ENCODE measurements at places on chromosomes 5 and 9. TPM values are rescaled to one million over a fixed set of nuclear protein-coding genes. Genes with fewer than 3 reads are reported as not detected.

HAVCR2 gene
- 0.07 TPM for total RNA-seq

GABRP gene
- not detected for total RNA-seq

C1QTNF2 gene
- 0.15 TPM for total RNA-seq

PTGR1 gene
- 53.9 TPM for total RNA-seq

CYSRT1 gene
- total RNA-seq, result 4.3 TPM

PGGT1B gene
- 45.8 TPM for total RNA-seq

HRH2 gene
- 0.12 TPM for total RNA-seq

GPR150 gene
- total RNA-seq, result not detected

F12 gene
- total RNA-seq, result 30.0 TPM

LVRN gene
- total RNA-seq, result 1.9 TPM

LCN12 gene
- total RNA-seq, result 4.2 TPM

SOWAHA gene
- total RNA-seq, result 0.39 TPM

LCN9 gene
- total RNA-seq, result not detected

TBCA gene
- 317 TPM for total RNA-seq

SLC22A4 gene
- total RNA-seq, result 0.59 TPM

ADCY2 gene
- total RNA-seq, result 0.15 TPM

FBP1 gene
- total RNA-seq, result 0.42 TPM

ZNF883 gene
- not detected for total RNA-seq

PCDHB8 gene
- total RNA-seq, result not detected

TAF11L10 gene
- total RNA-seq, result not detected

GRM6 gene
- not detected for total RNA-seq

NTMT1 gene
- total RNA-seq, result 84.8 TPM

GAS1 gene
- total RNA-seq, result 0.07 TPM

CD14 gene
- 0.42 TPM for total RNA-seq

DNA sequence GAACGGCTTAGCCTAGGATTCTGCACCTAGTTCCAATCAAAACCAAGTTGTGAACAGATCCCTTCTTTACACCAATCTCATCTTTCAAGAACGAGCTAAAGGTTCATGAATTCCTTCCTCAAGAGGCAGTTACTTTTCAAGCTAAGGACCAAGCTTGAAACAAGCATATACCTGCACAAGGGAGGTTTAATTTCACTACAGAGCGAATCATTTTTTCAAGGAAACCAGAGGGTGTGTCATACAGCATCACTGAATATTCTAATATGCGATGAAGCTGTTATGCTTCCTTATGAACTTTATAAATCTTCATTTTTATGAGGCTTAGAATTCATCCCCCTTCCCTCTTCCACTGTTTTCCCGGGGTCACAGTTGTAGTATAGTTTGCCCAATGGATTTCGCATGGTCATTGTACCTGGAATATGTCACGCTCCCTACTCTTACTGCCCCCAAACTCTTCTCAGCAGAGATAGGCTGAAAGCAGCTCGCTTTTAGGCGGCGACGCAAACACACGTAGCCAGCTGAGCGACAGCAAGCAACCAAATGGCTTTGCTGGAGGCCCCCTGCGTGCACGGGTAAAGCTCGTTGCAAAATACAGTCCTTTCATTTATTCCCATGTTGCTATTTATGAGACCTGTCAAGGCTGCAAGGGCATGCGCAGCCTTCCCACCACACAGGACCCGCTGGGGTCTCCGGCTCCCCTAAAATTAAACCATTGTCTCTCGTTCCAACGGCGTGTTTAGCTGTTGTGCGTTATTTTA is 832 bp downstream of the LMBRD2 start:
- DNase-seq, result peak; percentile 19

- no peak for DNase-seq
Observed at GRCh38 chr9:128077847-128078503, 9.9 kb downstream of the SLC25A25 start.

DNA sequence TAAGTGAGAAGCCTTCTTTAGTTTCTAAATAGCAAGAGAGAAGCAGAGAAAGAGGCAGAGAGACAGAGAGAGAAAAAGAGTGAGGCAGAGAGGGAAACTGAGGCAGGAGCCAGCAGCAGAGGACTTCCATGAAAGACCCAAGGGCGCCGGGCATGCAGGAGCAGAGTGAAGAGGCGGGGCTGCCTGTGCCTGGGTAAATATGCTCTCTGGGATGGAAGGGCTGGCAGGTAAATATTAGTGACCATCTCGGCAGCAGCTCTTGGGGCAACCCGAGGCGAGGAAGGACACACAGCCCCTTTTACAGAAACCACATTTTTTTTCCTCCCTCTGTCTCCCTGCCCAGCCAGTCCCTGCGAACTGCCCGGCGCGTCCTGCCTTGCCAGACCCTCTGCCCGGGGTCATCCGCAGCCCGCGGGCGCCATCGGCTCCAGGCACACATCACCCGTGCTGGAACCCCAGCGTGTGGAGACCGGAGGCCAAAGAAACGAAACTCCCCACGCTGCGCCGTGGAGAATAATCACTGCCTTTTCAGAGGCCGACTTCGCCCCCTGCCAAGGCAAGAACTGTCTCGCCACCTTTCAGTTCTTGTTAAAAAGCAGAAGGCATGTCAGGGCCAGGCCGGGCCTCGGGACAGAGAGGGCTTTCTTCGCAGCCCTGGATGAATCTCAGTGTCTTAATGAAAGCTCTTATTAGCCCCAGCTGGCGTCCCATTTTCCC is 61.3 kb downstream of the BOD1 start:
- no peak for DNase-seq

- DNase-seq, result no peak
Observed at GRCh38 chr5:91301106-91301846, 81.8 kb downstream of the ARRDC3 start.

DNA sequence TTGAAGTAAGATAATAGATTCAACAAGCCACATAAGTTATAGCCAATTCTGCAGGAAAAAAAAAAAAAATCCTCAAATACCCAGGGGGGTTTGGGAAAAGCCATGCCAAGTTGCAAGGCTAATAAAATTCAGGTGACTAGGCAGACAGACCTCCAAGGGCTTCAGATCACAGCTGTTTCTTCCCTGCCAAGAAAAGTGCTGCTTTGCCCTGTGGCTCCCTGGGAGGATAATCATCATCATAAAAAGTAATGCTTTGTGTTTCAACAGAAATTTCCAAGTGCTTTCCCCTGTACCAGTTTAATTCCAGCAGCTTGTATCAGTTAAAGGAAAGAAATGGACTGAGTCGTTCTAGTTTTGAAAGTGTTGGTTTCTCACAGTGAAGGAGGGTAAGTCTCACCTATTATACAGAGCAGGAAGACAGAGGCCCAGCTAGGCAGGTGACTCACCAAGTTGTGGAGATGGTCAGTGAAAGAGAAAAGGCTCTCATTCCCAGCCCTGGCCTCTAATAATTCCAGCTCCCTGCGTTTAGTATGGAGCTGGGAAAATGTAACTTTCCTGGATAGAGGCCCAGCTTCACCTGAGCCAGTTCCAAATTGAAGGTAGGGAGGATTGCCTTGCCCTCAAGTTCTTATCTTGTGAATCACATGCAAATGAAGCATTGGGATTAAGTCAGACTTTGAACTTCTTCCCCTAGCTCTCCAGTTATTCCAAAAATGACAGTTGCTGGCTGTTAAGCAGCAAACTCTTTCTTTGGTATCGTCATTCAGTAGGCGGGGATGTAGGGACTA is 263.4 kb downstream of the GRIA1 start:
- DNase-seq, result no peak

- DNase-seq, result no peak
Observed at GRCh38 chr5:78399116-78399515, 38.7 kb downstream of the SCAMP1 start.

GRCh38 chr9:115882911-115883310 is 270.7 kb upstream of the PAPPA start:
- no peak for DNase-seq

GRCh38 chr5:9479361-9479760 is 66.5 kb downstream of the SEMA5A start:
- no peak for DNase-seq

GRCh38 chr9:38003946-38004808 is 64.8 kb downstream of the SHB start:
- DNase-seq, result no peak

GRCh38 chr5:74206579-74207550 is 433.7 kb downstream of the ENC1 start:
- DNase-seq, result no peak

DNA sequence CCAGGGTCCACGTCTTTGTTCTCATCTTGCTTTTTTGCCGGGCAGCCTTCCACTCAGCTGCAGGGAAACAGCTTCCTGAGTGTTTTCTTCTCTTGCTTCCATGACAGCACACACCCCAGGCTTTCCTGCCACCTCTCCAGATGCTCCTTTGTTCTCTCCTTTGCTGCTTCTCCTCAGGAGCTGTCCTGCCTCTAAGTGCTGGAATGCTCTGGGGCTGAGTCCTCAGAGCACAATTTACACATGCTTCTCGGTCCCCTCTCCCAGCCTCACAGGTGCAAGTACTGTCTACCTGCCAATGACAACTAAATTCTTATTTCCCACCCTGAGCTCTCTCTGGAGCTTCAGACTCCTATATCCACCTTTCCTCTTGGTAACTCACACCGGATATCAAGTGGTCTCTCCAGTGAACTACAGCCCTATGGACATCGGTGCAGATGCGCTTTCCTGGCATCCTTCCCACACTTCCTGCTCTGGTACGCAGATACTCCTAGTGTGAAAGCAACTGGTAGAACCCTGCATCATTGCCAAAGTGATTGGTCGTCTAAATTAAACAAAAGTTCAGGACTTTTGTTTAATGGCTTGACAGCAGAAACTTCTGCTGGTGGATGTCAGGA is 13.4 kb upstream of the ACSL6 start:
- DNase-seq, result no peak

DNA sequence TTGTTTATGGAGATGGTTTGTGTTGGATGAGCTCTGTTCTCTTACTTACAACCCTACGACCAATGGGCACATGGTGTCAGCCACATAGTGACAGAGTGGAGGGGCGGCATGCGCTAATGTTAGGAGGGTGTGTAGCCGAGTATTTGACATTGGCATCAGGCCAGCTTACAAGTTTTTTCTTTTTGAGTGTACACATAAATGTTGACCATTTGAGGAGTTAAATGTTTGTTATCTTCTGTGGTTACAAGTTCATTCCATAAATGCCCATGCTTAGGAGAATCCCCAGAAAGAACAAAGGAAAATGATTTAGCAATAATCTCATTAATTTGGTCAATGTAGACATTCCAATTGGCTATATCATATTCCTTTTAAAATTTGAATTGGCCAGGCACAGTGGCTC is 180.1 kb upstream of the ELL2 start:
- DNase-seq, result no peak

GRCh38 chr9:34929506-34930102 is 28.5 kb upstream of the PHF24 start:
- peak; percentile 23 for DNase-seq

DNA sequence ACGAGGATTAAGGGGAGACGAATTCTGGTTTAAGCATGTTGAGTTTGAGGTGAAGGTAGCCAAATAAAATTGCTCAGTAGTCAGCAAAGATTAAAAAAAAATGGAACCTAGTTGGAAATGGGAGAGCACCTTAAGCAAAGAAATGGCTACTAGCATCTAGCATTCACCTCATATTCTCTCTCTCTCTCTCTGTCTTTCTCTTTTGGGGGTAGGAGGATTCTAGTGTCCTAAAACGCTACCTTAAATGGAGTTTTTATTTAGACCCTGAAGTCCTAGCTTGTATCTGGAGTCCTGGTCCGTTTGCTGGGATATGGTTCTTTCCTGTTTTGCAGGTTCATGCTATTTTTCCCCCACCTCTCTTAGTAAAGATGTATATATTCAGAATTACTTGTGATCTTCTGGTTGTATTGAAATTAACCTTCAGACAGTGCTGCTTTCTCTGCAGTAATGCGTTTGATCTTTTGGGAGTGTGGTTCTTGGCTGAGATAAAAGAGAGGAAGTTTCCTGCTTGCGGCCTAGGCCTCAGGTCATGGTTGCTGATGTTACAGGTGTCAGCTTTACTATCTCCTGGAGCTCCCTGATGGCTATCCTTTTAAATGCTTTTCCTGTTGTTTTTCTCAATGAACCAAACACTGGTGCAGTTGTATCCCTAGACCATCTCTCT is 8.0 kb downstream of the TGFBR1 start:
- DNase-seq, result no peak

DNA sequence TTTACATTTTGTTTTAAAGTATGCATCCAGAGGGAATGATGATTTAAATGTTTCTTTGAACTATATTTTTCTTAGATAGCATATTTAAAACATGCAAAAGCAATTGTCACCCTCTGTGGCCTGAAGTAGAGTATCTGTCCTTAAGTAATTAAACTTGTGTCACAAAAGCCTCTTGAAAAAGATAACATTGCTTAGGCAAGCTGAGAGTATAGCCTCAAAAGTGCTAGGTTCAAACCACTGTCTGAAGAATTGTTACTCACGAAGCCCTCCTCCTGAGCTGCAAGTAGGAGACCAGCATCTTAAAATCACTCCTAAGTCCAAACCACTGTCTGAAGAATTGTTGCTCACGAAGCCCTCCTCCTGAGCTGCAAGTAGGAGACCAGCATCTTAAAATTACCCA is 378.0 kb upstream of the PRR16 start:
- DNase-seq, result no peak

DNA sequence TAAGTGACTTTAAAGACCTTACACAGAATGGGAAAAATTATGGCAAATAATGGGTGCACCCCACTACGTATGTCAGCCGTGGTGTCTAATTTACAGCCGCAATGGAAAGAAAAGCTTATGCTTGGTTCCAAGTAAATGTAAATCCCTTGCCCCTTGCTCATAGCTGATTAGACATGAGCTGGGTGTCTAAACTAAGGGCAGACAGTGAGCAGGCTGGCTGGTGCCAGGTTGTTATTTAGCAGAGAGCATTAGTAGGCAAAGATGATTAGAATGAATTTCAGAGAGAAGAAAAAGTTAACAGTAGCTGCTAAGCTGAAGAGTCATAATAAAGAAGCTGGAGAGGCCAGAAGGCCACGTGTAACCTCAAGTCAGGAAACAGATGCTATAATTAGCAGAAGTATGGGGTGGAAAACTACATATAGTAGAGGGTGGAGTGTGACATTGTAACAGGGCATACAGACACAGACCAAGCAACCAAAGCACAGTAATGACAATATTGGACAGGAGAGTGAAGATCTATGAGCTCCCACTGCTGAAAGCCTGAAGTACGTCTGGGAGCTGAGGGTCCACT is 257.7 kb downstream of the MCTP1 start:
- no peak for DNase-seq

DNA sequence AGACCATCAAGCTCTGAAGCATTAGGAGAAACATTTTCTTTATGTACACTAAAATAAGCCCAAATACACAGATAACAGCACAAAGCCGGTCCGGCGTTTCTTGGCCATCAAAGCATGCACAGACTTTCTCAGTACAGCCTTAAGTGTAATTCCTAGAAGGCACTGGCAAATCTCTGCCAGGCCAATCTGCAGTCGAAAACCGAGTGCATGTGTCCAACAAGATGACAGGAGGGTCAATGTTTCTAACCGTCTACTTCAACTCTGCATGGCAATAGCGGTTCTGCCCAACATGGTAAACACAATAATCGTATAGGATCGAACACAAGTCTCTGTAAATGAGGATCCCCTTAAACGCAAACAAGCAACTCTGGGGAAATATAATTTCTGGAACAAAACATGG is 1.1 kb downstream of the ARL15 start:
- no peak for DNase-seq

GRCh38 chr5:104283136-104283535 is 720.5 kb upstream of the NUDT12 start:
- no peak for DNase-seq

- no peak for DNase-seq
Observed at GRCh38 chr5:167254132-167254531, 1037.3 kb upstream of the WWC1 start.

- no peak for DNase-seq
Observed at GRCh38 chr5:74786851-74787250, 19.8 kb downstream of the NSA2 start.

GRCh38 chr9:72154468-72155285 is 5.4 kb downstream of the GDA start:
- no peak for DNase-seq

- no peak for DNase-seq
Observed at GRCh38 chr9:38390442-38390841, 2.1 kb upstream of the ALDH1B1 start.
